AG04449 (cell line): ENCODE measurements at places on chromosomes 6 and 20.
A peak's percentile ranks its signal among the peaks of the same experiment; 100 is the strongest.

- DNase-seq, result no peak
These were observed 17.7 kb downstream of the OR2A4 start for GRCh38 chr6:131683479-131683878.

DNA sequence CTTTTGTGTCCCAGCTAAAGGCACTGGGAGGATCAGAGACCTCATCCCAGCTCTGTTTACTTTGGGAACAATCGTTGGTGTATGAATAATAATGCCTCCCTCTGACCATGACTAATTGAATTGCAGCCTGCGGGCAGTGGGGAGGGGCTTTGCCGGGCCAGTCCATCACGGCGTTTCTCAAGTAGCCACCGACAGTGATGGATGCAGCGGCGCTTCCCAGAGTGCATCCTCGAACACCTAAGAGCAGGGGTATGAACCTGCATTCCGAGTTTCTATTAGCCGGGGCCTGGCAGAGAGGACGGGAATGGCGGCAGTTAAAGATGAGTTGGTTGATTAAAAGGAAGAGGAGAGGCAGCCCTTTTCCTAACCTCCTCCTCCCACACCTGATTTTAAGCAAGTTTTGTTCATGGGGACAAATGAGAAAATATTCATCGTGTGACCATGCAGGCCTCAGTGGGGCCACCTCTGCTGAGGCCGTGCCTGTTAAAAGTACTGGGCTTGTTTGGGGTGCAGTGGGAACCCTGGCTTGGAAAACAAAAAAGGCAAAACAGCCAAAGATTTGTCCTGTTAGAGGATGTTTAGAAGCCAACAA, 154.1 kb downstream of the FOXA2 start:
- DNase-seq, result no peak

GRCh38 chr20:58208944-58209343, 19.5 kb downstream of the ANKRD60 start:
- no peak for DNase-seq

- no peak for DNase-seq
These were observed 134.5 kb downstream of the EDN3 start for GRCh38 chr20:59434960-59435359.

GRCh38 chr6:64679416-64679815, 1027.6 kb downstream of the EYS start:
- DNase-seq, result no peak

DNA sequence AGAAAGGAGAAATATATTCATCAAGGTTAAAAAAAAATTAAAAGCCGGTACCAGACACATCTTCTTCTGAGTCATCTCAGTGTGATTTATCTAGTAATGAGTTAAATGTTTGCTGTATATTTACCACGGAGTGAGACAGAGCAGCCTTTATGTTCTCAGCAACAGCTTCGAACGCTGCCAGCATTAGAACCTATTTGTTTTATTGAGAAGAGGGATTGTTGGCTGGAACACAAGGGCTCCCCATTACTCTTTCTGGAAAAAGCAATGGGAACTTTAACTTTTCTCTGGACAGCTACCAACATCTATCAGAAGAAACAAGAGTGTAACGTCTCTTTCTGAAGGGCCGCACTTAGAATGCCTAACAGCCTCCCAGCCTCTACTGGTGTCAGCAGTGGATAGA, 105.3 kb upstream of the TAB2 start:
- DNase-seq, result no peak

GRCh38 chr6:26257272-26257671, 107.7 kb upstream of the BTN3A2 start:
- no peak for DNase-seq

- DNase-seq, result peak; percentile 65
These were observed 15.6 kb downstream of the COMMD7 start for GRCh38 chr20:32727683-32728082.

- DNase-seq, result no peak
These were observed 15.9 kb downstream of the PTPRA start for GRCh38 chr20:2889209-2889608.

DNA sequence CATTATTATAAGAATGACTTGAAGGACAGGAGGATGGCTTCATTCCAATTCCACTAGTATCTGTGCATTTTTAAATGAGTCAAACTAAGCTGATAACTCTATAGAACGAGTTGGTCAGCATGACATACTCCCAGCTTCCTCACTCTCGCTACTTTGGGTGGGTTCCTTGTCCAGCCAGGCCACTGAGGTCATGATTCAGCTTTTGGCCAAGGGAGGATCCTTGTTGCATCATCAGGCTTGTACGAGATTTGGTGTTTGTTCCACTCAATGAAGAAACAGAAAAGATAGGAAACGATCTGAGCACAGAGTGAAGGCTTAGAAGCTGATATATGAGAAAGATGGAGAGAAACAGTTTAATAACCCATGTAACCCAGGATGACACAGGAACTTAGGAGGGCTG, 19.8 kb downstream of the NEDD9 start:
- DNase-seq, result no peak

GRCh38 chr6:160015778-160016684, 47.1 kb downstream of the IGF2R start:
- DNase-seq, result no peak

DNA sequence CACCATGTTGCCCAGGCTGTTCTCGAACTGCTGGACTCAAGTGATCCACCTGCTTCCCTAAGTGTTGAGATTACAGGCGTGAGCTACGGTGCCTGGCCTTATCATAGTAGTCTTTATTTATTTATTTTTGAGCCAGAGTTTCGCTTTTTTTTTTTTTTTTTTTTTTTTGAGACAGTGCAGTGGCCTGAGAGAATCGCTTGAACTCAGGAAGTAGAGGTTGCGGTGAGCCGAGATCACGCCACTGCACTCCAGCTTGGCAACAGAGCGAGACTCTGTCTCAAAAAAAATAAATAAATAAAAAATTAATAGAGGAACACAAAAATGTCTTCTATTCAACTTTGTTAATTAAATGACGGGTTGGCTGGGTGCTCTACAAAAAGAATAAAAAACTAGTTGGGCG, 12.9 kb downstream of the MAPRE1 start:
- DNase-seq, result no peak

DNA sequence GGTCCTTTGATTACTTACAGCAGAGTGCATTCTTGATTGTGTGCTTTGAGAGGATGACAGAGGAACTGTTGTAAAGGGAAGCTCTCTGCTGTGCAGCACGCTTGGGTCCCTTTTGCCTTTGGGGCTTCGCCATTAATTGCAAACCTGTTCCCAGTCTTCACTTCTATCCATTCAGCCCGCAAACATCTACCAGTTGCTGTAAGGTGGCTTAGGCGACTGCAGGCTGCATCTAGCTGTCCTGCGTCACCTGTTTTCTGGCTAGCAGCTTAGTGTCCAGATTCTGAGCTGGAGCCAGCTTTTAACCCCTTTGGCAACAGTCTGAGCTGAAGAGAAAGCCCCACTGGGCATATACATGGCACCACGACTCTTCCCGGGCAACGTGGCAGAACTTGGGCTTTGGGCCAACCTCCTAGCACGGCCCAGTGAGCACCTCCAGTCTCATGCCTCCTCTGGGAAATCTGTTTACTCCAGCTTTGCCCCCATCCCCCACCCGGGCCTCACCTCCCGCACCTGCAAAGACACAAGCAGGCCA, 2.5 kb upstream of the FASTKD5 start:
- no peak for DNase-seq

GRCh38 chr20:23680146-23680545, 8.7 kb downstream of the CST4 start:
- no peak for DNase-seq

DNA sequence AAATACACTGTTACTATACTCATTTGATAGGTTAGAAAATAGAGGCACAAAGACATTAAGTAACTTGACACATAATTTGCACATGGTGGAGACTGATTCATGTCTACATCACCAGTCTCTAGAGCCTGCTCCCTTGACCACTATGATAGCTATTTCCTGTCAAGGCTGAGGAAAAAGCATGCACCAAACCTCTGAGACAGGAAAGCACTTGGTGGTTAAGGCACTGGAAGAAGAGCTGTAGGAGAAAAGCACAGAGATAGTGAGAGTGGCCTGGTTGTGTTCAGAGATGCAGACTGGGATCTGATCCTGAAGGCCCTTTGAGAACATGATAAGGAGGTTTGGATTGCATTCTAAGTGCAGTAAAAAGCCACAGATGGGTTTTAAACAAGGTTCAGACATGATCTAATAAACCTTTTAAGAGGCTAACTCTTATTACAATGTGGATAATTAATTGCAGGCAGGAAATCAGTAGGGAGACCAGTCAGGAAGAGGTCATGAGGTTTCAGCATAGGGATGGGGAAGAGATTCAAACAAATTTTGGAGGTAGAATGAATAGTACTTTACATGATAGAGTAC, 168.9 kb downstream of the PHF3 start:
- DNase-seq, result peak; percentile 84
